NB4 (cell line): ENCODE measurements at places on chromosomes 5 and 9.

DNA sequence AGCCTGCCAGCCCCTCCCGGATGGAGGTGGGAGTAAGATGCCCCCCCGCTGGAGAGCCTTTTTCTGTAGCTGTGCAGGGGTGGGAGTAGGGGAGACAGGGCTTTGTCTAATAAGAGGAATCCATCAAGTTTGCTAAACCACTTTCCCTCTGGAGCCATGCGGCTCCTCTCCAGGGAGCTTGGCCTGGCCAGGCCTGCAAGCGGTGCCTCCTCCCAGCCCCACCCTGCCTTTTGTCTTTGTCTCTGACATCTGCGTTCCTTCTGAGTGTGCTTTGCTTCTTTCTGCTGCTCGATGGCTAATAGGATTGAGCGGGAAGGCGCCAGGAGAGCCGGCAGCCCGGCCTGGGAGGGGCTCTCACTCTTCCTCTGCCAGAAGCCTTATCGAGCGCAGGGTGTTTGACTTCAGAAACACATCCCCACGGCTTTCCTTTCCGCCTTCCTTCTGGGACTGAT, 26.7 kb upstream of the FCN1 start:
- DNase-seq, result no peak

- no peak for DNase-seq
Measured at GRCh38 chr5:108801301-108801700, 53.6 kb downstream of the FER start.

DNA sequence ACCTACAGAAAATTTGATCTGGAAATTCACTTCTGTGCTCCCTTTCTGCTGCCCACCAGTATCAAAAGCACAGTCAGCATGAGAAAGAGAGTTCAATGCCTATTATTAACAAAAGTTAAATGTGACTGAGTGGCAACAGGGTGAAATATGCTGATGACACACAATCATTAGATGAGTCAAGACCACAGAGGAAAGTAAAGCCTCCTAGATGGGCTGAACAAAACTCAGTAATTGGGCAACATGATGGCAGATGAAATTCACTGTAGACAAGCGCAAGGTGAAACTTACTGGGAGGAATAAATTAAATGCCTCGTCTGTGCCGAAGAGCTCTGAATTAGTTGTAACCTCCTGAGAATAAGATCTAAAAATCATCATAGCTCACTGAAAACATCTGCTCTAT, 752.8 kb downstream of the IRX1 start:
- DNase-seq, result no peak

GRCh38 chr5:58105836-58106235, 354.1 kb downstream of the PLK2 start:
- no peak for DNase-seq

- DNase-seq, result no peak
Measured at GRCh38 chr5:155290937-155291336, 277.4 kb downstream of the KIF4B start.

DNA sequence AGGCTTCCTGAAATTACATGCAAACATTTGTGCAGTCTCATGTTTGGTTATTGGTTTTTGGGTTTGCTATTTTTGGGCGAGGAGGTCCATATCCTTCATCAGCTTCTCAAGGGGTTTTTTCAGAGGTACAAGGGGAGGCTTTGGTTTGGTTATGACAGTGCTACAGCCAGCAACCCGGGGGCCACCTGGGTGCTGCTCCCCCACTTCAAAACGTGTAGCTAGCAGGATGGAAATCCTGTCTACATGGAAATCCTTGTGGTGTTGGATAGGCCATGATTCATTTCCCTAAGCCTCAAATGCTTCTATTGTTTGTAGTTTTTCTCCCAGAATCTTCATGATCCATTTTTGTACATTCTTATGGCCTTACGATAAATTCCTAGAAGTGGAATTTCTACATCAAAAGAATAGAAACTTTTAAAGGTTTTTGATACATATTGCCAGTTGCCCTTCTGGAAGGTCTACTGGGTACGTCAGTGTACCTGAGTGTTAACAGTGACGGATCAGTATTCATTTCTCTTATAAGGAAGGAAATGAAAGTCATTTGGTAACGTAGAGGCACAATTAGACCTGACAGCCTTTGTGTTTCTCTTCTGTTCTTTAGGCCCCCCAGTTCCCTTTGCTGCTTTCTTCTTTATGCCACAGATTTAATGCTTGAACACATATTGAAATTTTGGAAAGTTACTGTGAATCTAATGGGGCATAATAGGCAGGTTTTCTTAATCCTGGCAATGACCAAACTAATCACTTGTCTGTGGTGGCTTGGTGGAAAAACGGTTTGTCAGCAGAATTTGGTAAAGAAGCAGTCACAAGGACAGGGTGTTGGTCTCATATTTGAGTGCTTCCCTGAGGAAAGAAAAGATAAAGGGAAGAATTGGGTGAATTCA, 69.7 kb upstream of the ABL1 start:
- no peak for DNase-seq

- no peak for DNase-seq
Measured at GRCh38 chr9:113306566-113306965, 3.4 kb upstream of the RNF183 start.

DNA sequence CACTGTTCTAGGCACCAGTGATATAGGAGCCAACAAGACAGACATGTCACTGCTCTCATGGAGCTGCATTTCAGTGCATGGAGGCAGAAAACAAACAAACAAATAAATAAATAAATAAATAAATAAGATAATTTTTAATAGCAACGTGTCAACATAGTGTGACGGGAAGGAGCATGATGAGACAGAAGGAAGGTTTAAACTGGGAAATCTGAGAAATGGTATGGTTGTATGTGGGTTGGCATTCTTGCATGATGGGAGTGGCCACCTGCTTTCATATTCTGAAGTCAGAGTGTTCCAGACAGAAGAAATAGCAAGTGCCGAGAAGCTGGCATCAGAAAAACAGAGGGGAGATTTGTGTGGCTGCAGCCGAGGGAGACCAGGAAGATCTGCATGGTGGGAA, at the start of gene PCA3:
PCA3 (plus strand) TSS at position 301 of the 400 bp plus-strand sequence.
- DNase-seq, result no peak

DNA sequence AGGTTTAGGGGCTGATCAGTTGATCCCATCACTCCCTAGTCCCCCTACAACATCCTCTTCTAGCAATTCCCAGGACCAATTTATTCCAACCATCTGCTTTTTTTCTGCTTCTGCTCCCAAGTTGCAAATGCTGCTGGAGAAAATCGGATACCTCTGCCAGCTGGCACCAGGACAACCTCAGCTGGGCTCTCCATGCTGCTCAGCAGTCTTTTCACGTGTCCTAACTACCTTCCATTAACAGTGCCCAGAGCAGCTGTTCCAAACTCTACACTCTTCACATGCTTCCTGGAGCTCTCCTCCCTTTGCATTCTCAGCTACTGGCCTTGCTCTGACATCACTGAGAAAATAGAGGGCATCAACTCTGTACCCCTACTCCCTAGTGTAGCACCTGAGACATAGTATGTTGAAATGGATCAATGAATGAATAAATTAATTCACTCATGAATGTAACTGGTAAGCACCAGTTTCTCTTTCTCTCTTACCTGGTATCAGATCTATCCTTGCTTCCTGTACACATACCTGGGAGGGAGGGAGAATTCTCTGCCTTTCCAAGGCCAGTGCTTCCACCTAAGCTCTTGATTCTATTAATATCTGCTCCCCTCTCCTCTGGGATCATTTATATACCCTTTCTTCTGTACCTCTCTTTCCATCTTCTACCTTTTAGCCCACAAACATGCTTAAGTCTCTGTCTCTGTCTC, 191.0 kb downstream of the RAB3C start:
- DNase-seq, result no peak
